ENCODE measurements at places on chromosomes 6 and 20. TPM values are rescaled to one million over a fixed set of nuclear protein-coding genes. Genes with fewer than 3 reads are reported as not detected.
A peak's percentile ranks its signal among the peaks of the same experiment; 100 is the strongest.

DNA sequence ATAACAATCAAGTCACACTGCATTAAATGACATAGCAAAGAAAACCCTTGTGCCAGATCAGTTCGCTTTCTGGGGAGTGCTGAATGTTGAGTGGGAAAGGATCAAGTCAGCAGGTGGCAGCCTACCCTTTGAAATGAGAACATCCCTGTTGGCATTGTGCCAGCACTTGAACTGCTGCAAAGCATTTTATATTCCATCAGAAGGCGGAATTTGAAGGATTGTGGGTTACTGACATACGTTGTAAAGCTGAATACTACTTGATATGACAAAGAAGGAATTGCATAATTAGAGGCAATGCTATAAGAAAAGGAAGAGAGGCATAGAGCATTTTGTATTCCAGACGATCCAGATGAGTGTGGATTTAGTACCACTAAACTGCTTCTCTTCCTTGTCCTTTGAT is 26.5 kb downstream of the BCKDHB start:
- DNase-seq: peak; percentile 89

GRCh38 chr20:13758884-13759283 is 25.8 kb downstream of the ESF1 start:
- DNase-seq: no peak

DNA sequence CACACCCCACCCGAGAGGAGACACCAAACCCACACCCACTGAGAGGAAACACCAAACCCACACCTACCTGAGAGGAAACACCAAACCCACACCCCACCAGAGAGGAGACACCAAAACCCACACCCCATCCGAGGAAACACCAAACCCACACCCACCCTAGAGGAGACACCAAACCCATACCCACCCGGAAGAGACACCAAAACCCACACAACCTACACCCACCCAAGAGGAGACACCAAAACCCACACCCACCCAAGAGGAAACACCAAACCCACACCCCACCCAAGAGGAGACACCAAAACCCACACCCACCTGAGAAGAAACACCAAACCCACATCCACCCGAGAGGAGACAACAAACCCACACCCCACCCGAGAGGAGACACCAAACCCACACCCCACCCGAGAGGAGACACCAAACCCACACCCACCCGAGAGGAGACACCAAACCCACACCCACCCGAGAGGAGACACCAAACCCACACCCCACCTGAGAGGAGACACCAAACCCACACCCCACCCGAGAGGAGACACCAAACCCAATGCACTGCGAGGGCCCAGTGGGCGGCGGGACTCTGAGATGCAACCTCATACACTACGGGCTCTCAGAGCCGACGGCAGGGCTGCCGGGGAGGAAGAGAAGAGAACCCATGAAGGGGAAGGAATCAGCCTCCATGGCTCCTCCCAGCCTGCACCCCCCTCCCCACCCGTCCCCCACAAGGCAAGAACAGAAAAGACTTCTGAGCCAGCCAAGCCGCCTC is 83.3 kb downstream of the TAF4 start:
- DNase-seq: no peak

- no peak for DNase-seq
Observed at GRCh38 chr20:55200317-55200716, 724.9 kb downstream of the DOK5 start.

DNA sequence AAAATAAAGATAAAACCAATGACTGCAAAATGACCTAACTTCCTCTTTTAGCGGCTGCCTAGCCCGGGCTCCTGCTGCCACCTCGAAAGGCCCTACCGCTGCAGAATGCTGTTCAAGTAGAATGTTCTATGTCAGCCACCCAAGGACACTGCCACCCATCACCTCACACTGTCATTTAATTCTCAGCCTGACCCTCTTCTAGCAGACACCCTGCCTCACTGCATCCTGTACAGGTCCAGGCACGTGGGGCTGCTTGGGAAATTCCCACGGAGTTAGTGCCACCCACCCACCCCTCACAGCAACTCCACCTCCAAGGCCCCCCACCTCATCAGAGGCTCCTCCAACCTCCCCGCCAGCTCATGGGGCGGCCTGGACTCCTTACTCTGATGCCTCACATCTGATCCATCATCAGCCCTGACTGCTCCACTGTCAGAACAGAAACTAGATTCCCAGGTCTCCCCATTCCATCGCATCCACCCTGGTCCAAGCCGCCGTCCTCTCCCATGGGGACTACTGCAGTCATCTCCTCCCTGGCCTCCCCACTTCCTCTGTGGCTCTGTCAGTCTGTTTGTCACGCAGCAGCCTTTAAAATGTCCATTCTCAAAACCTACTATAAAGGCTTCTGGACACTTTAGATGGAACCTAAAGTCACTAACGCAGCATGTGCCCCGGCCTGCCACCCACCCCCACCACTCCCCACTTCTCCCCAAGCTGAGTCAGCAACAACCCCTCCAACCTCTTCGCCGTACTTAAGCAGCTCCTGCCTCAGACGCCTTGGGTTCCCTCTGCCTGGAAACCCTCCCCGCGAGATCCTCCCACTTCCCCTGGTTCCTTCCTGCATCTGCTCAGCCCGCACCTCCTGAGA is 17.0 kb downstream of the NFATC2 start:
- DNase-seq: no peak

GRCh38 chr20:12835999-12836398 is 172.8 kb upstream of the SPTLC3 start:
- DNase-seq: no peak

DNA sequence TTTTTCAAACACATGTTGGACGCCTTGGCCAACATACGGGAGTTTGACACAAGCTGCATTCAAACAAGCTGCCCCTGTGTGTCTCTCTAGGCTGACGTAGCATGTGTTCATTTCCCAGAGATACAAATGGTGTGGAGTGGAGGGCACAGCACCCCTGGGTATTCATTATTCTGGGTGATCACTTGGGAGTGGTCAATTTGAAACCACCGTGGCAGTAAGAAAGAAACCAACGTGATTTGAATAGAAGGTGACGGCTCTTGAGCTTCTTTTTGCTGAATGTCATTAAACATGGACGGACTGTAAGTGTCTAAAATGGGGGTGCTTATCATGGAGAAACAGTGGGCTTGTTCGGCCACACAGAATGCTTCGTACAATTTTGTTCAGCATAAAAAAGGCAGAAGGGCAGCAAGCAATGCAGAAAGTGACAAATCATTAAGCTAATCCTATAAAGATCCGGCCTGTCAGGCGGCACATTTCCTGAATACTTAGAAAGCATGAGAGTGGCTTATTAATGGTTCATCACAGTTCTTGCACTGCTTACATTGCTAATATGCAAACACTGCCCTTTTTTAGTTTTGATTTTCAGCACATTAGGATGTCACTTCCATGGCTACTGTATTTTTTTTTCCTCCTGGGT is 1261.9 kb upstream of the CITED2 start:
- peak; percentile 53 for DNase-seq

GRCh38 chr6:92427453-92427852 is 991.9 kb downstream of the EPHA7 start:
- no peak for DNase-seq

DNA sequence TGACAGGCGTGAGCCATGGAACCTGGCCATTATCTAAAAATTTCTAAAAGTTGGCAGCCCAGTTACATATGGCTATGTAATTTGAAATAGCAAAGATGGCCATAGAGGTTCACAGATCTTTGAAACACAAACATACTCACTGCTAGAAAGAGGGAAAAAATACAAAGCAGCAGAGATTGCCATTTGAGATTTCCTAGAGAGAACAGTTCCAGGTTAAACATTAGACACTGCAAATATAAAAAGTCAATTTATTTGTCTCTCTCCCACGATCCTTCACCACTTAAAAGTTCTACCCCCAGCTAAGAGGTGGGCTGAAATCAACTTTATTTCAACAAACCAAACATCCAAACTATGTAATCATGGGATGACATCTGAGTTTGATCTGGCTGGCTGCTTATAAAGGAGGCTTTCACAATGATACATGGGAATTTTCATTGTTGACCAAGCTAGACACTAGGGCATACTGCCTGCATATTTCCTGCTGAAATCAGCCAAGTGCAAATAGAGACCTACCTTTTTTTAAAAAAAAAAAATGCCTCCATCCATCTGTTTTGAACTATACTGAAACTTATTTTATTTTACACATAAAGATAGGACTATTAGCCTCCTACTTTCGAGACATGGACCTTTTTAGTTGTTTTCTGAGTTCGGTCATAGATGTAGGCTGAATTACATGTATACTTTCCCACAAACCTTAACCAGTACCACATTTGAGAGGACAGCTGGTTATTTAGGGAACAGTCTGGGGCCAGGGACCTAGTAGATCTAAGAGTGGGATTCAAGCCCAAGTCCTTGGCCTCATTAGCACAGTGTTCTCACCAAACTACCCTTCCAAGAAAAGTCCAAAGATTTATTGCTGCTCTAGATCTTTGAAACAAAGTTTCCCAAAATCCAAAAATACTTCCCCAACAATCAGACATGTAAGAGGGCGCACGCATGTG is 16.6 kb downstream of the DCDC2 start:
- no peak for DNase-seq

DNA sequence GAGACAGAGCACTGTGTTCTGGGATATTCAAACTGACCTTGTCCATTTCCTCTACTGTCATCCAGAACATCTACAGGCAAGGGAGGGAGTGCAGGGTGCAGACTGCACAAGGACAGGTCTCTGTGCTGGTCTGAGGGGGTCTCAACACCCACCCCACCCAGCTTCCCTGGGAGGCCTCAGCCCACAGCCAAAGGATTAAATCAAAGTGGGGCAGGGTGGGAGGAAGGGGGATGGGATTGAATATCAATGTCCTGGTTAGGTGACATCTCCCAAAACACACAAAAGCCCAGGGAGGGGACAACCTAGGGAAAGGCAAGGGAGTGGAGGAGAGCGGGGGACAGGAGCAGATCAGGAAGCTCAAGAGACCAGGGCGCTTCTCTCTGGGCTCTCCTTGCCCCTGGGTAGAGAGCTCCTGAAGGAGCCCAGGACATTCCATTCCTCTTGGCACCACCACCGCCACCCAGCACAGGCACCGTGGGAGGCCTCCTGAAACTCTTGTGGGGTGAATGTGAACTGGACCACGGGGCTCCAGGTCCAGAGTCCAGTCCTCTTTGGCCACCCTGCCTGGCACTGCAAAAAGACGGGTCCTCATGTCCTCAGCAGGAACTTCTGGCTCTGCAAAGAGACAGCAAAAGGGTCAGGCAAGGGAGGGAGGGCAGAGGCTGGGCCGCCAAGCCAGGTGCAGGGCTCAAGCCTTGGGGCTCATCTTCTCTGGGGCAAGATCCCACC is 73.9 kb downstream of the JPH2 start:
- DNase-seq: no peak

DNA sequence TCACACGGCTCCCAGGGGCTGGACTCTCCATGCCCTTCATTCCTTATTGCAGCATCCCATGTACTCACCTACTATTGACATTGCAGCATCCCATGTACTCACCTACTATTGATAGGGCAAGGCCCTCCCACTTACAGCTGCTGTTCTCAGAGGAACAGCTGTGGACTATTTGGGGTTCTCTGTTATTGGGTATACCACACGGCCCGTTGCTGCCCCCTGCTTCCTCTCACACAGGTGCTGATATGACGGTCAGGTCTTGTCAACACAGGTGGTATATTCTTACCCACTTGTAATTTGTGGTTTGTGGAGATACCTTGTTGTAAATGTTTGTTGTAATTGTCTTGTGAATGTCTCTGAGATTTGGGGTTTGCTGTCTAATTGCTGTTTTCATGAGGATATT is 18.8 kb downstream of the ALDH5A1 start:
- DNase-seq: no peak

GRCh38 chr6:96621983-96622382 is 59.1 kb downstream of the FHL5 start:
- no peak for DNase-seq

DNA sequence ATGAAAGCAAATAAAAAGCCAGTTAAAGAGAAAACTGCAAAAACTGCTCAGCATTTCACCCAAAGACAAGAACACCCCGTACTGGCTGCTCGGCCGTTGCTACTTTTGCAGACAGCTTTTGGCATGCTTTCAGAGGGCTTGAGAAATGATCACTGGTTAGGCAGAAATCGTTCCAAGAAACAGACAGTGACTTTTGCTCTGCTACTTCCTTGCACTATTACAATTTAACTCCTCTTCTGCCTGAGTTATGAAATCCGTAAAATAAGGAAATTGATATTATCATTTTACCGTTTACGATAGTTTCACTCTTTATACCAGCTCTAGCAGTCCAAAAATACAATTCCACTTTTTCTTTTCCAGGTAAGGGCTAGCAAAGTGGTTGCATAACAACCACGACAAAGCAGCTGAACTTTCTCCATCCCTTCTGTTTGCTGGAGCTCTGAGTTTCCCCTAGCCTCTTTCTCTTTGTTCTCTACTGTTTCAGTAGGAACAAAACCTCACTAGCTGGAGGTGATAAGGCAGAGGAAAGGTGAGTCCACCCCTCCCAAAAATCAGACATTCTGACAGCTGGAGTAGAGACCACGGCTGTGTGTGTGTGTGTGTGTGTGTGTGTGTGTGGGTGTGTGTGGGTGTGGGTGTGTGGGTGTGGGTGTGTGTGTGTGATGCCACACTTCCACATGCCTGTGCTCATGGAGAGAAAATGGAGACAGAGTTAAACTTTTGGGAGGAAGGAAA is 191.8 kb upstream of the RREB1 start:
- peak; percentile 59 for DNase-seq

- DNase-seq: no peak
Observed at GRCh38 chr6:38279963-38280588, 359.7 kb downstream of the BTBD9 start.

GRCh38 chr20:11544029-11544678 is 373.5 kb upstream of the BTBD3 start:
- peak; percentile 93 for DNase-seq

GRCh38 chr20:7996898-7997297 is 22.7 kb downstream of the TMX4 start:
- no peak for DNase-seq

DNA sequence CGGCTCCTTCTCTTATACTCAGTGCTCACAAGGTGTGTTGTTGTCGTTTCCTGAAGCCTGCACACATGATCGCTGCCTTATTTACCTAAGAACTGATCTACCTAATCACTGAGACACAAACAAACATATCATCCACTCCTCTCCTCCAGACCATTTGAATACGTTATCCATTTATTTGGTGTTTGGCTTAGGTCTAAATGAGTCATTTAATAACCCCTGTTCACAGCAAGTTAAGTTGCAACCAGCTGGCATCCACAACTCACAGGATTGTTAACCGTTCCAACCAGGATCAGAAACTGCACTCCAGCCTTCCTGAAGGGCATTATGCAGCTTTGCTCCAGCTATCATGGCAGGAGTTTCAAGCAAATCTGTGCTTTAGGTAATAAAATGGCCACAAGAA is 511.1 kb upstream of the MAP3K7 start:
- no peak for DNase-seq

Gene GSTA2
- polyA plus RNA-seq: not detected

Gene LYRM4
- polyA plus RNA-seq: 49.9 TPM

Gene TMEM242
- 6.4 TPM for polyA plus RNA-seq

Gene DDX27
- polyA plus RNA-seq: 81.3 TPM

Gene SPEF1
- polyA plus RNA-seq: 1.0 TPM

Gene TP53TG5
- 4.8 TPM for polyA plus RNA-seq

Gene FAM162B
- 1.8 TPM for polyA plus RNA-seq
